ENCODE measurements at places on chromosomes 11 and 22.

- no peak for DNase-seq
Measured at GRCh38 chr11:124732230-124732629, 7.5 kb upstream of the NRGN start.

- DNase-seq, result no peak
Measured at GRCh38 chr22:50583294-50583861, 729 bp upstream of the CHKB start.

GRCh38 chr11:19957294-19957943 lies 202.9 kb downstream of the DBX1 start:
- DNase-seq, result peak; percentile 34

DNA sequence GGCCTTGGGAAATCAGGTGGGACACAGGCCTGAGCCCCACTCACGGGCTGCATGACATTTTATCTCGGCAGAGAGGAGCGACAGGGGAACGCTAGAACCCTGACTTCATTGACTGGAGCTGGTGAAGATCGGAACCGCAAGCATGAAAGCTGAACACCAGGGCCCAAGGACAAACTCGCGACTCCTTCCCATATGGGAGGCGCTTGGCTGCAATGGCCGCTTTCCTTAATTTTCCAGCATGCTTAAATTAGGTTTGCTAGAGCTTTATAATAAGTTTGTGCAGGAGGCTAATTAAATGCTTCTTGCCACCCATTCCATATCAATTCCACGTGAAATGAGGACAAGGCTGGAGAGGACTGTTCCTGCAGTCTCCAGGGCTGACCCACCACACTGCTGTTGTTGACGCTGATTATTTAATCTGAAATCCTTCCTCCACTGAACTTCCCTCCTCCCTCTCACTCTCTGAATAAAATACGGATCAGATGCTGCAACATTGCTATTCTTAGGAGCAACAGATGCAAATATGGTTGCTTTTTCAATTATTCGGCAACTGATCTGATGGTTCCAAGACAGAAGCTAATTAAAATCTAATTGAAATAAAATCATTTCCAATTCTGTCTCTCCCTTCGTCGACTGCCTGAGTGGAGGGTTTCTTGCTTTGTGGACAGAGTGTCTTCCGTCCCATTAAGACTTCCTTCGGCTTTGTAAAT lies 692.9 kb downstream of the OPCML start:
- DNase-seq, result no peak

- no peak for DNase-seq
Measured at GRCh38 chr22:48701296-48702030, 1126.2 kb downstream of the BRD1 start.

DNA sequence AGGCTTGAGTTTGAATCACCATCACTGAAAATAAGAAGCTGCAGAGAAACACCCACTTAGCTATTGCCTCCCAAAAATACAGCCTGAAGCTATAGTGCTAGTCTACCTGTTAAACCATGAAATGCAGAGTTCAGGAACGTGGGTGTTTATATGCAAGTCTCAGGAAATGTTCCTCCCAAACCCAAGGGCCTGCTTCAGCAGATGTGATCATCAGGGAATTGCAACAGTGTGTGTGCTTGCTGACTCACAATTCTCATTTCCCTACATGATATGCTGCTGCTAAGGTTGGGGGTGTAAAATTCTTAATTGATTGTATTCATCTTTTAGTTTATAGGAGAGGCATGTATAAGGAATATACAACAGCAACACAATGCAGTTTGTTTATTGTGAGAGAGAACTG lies 49.6 kb downstream of the NUP98 start:
- no peak for DNase-seq

GRCh38 chr11:120123946-120124345 lies 14.0 kb downstream of the TRIM29 start:
- DNase-seq, result no peak

DNA sequence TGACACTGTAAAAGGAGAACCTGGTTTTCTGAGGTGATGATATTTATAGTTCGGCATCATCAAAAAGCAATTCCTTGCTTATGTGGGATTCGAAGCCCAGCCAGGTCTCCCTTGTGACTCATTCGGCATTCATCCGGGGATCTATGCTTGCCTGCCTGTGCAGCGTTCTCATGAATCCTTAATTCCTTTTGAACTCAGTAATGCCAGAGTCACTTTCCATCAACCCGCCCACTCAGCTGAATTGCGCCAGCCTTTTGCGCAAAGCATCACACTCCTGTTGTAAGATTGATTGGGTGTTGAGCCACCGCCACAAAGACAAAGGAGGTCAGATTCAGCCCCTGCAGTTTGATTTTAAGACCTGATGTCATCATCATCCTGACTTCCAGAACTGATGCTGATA lies 128.6 kb downstream of the SLC17A6 start:
- no peak for DNase-seq

DNA sequence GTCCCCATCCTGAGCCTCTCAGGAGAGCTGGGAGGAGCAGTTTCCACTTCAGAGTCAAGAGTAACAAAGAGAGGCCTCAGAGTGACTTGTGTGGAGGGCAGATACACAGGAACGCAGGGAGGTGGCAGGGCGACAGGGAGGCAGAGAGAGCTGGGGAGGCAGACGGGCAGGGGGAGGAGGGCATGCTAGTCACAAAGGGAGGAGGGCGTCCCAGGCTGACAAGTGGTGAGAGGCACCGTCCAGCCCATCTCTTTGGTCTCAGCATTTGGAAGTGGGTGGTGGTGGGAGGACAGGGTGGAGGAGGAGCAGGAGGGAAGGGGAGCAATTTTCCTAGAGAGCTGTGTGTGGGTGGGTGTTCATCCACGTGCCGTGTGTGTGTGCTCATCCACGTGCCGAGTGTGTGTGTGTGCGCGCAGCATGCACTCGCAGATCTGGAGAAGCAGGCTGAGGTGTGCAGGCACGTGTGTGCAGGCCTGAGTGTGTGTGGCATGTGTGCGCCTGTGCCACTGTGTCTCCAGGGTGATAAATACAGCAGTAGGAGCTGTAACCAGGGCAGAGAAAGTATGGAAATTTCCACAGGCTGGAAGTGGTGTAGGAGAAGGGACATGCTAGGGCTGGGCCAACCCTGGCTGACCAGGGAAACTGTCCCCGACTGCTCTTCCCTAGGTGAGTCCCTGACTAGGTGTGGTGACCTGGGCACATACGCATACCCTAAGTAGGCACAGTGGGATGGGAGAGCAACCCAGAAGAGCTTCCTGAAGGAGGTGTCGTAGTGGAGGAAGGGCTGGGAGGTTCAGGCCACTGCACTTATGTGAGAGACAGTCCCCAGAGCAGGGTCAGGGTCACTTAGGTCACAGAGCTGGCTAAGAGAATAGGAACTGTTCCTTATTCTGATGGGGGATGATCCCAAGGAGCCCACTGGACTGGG lies 7.3 kb upstream of the PDE2A start:
- no peak for DNase-seq

- no peak for DNase-seq
Measured at GRCh38 chr11:96162816-96163499, 180.0 kb downstream of the MAML2 start.

GRCh38 chr22:25161017-25161915 lies 38.4 kb upstream of the CRYBB3 start:
- DNase-seq, result no peak

DNA sequence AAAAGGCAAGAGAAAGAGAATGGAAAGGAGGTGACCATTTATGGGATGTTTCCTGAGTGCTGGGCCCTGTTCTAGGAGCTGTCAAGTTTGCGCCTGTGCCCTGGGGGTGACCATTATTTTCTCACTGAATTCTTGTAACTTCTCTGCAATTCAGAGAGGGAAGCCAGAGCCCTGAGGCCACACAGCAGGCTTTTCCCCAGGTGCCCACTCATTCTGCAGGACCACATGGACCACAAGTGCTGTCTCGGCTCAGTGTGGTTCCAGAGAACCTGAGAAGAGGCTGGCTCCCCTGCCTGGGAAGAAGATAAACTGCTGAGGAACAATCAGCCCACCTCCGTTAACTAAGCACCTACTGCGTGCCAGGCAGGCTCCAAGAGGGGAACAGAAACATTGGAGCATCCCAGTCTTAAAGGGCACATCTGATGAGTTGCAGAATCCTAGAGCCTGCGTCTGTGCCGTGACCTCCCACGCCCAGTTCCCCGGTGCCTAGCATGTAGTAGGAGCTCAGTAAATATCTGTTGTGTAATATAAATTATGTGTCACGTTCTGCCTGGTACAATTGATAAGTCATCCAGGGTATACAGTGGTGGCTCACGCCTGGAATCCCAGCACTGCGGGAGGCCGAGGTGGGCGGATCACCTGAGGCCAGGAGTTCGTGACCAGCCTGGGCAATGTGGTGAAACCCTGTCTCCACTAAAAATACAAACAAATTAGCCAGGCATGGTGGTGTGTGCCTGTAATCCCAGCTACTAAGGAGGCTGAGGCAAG lies 31.6 kb upstream of the CRYBB3 start:
- DNase-seq, result no peak

GRCh38 chr11:60924906-60925853 lies 920 bp downstream of the TMEM132A start:
- peak; percentile 17 for DNase-seq

DNA sequence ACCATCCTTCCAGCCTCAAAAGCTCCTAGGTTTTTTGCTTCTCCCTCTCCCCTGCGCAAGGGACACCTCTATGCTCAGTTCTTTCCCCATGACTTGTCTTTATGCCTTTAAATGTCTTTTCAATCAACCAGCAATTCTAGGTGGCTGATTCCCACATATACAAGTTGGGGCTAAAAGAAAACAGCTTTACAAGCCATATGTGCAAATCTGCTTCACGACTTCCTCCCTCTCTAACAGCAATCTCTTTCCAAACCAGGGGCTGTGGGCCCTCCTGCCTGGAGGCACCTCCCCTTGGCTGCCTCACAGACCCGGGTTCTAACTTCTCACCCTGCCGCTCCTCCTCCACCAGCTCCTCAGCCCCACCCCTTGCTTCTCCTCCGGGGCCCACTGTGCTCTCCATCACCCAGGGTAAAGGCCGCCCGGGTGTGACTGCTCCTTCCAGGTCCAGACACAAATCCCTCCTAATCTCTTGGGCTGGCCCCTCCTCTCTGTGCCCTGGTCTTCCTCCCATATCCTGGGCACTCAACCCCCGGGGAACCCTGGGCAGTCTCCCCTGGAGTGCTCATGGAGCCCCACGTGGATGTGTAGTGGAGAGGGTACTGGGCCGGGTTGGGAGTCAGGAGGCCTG lies 14.1 kb downstream of the TMPRSS13 start:
- no peak for DNase-seq

DNA sequence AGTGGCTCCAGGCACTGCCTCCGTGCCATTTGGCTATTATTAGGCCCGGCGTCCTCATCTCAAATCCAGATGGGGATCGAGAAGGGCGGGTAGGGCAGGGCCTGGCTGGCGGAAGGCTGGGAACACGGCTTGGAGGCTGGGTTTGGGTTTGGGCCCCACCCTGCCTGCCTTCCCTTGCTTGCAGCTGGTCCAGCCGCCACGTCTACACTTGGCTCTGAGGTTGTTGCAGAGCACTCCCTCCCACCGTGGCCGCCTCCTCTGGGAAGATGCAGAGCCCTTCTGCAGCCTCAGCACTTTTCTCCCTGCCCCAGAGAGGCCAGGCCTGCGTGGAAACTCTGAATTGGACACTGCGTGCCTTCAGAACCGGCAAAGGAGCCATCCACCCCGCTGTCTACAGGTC lies 5.2 kb upstream of the SMTN start:
- no peak for DNase-seq

- no peak for DNase-seq
Measured at GRCh38 chr11:95549301-95549700, 240.3 kb downstream of the FAM76B start.

GRCh38 chr11:74966651-74967050 lies 17.6 kb downstream of the SPCS2 start:
- no peak for DNase-seq

- no peak for DNase-seq
Measured at GRCh38 chr11:76706667-76707066, 36.1 kb upstream of the LRRC32 start.

GRCh38 chr11:125679397-125679796 lies 1.2 kb downstream of the ACRV1 start:
- DNase-seq, result no peak

DNA sequence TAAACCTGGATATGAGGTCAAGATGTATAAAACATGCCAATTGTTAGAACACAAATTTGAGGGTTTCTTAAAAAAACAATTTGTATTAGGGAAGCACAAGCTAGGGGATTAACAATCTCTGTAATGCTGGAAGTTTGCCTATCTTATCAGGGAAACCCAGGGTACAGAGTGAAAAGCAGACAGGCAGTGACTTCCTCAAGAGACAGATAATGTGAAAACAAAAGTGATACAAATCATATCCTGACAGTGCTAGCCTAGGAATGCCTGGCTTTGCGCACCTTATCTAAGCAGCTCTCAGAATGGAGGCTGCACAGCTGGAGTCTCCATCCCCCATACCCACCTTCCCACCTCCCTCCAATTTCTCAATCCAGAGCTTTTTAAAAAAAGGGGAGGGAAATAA lies 22.5 kb upstream of the RBX1 start:
- no peak for DNase-seq

DNA sequence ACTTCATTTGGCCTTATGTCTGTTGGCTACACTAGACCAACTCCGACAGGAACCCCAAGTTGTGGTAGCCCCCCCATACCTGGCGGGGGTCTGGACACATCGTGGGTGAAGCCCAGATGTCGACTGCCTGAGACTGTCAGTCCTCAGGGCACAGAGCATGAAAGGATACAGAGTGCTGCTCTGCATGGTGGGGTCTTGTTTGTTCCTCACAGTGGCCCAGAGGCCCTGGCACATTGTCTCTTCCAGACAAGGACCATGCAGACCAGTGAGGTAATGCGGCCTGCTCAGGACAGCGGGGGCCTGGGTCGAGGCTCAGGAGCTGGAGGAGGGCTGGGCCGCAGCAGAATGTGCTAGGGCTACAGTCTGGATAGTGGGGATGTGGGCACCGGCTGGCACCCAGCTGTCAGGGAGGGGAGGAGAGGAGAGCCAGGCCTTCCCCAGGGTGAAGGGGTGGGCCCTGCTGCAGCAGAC lies 14.6 kb downstream of the CAPN5 start:
- no peak for DNase-seq

DNA sequence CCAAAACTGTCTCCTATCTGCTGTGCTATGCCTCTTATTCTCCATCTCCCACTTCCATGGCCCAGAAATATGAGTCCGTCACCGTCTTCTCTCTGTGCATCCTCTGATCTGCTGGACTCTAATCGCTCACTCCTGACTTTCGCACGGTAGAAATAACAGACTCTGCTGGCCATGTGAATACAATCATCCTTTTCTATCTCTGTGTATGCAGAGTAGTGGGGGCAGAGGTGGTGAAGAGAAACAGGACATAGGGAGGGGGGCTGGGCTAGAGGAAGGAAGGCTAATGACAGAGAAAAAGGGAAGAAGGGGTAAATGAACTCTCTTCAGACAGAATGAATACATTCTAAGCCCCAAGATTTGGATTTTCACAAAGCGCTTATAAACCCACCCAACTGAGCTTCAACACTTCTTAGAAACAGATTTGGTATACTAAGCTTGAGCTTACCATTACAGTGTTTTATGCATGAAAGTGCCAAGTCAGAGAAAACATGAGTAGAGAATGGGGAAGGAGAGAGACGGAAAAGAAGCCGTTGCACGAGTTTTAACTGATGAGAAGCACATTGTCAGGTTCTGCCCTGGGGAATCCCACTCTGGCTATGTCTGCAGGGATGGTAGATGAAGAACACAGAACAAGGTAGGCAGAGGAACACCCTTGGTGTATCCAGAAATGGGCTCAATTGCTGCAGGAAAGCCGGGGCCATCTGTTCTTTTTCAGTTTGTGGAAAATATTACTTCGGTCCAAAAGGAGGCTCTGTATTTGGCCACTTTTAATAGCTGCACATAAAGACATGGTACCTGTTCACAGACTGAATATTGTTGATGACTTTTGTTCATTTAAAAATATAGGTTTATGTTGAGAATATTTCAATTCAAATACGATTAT lies 324.7 kb downstream of the ETS1 start:
- no peak for DNase-seq

GRCh38 chr11:71222318-71223080 lies 29.9 kb downstream of the SHANK2 start:
- DNase-seq, result no peak
